Vagina (tissue), 2 donors: ENCODE measurements at places on chromosomes 1 and 21. TPM values are rescaled to one million over a fixed set of nuclear protein-coding genes. Genes with fewer than 3 reads are reported as not detected.

GRCh38 chr1:9263984-9264872 is 28.5 kb upstream of the SPSB1 start:
- no peak for DNase-seq
- no peaks in the 10 kb centered on the region for H3K36me3 ChIP-seq
- no peak overlapping the region for H3K27ac ChIP-seq
- no peaks in the 10 kb centered on the region for H3K27me3 ChIP-seq
- H3K4me3 ChIP-seq = no peak overlapping the region

DNA sequence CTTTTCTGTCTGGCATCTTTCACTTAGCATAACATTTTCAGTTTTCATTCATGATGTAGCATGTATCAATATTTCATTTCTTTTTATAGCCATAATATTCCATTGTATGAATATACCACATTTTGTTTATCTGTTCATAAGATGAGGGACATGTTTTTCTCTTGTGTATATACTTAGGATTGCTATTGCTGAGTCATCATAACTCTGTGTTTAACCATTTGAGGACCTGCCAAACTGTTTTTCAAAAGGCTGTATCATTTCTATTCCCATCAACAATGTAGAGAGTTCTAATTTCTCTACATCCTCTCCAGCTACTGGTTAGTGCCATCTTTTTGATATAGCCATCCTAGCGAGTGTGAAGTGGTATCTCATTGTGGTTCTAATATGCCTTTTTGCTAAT is 26.2 kb downstream of the MPZL1 start:
- H3K4me3 ChIP-seq = no peak overlapping the region
- peaks cover 50% of the 10 kb centered on the region for H3K4me1 ChIP-seq
- H3K36me3 ChIP-seq = no peaks in the 10 kb centered on the region
- no peak overlapping the region for H3K27ac ChIP-seq
- H3K27me3 ChIP-seq = no peaks in the 10 kb centered on the region
- no peak for DNase-seq

The CFAP45 gene
- total RNA-seq = not detected

The LRRC40 gene
- 9.1 TPM for total RNA-seq

GRCh38 chr21:35476621-35477395 is 427.7 kb upstream of the RUNX1 start:
- H3K36me3 ChIP-seq = no peaks in the 10 kb centered on the region
- no peak overlapping the region for H3K27ac ChIP-seq
- H3K4me1 ChIP-seq = peaks cover 12% of the 10 kb centered on the region
- no peak overlapping the region for H3K4me3 ChIP-seq

DNA sequence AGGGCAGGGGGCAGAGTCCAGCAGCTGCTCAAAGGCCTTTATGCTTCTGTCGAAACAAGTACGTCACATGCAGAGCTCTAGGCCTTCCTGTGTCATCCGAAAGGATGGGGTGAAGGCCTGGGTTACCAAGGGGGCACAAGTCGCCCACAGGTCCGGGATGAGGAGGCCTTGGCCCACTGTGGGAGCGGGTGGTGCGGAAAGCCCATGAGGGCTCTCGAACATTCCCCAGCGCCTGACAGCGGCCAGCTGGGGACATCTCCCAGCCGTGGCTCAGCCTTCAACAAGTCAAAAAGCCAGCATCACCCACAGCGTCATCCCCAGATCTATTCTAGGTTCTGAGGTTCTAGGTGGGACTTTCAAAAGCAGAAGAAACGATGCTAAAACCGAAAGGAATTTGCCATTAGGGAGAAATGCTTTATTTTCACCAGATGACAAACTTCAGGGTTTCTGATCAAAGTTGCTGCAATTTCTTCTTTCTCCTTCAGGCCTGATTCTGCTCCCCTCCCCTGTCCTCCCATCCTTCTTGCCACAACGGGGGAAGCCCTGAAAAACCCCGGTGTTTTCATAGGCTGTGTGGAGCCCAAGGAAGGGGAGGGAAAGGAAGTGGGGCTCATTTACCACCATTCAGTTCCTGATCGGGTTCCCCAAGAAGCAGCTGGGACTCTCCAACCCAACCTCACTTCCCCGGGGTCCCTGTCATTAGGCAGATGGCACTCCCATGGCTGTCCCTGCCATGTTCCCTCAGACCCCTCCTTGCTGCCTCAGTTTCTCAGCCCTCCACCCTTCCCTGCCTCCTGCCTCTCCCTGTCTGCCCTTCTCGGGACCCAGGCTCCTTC is 17.6 kb downstream of the GPR137B start:
- H3K27me3 ChIP-seq = no peaks in the 10 kb centered on the region
- no peak overlapping the region for H3K27ac ChIP-seq
- no peak for DNase-seq
- no peaks in the 10 kb centered on the region for H3K36me3 ChIP-seq
- H3K4me1 ChIP-seq = no peaks in the 10 kb centered on the region
- no peak overlapping the region for H3K4me3 ChIP-seq

DNA sequence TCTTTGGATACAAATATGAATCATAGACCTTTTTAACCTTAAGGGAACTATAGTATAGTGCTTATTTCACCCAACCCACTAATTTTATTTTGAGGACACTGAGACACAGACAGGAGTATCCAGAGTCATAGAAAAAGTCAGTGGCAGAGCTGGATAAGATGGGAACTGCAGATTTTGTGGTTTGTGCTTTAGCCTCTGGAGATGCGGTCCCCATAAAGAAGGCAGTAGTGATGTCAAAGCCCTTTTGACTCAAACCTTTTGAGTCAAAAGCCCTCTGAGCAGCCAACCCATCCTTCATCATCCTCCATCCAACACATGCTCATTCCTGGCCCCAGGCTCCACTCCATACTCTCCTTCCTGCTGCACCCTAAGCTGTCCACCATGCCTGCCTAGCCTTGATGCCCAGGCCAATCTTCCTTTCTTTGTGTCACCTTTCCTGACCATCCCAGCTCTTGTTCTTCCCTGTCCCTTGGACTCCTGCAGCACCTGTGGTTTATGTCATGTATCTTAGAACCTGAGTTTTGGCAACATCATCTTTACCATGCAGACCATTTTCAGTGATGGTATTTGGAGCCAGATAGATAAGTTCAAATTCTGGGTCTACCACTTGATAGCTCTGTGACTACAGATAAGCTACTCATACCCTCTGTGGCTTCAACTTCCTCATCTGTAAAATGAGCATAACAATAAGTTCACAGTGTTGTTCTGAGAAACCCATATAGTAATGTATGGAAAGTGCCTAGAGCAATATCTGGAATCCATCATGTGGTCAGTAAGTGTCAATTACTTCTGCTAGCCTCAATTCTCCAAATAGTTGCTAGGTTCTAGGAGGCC is 20.1 kb downstream of the SLAMF1 start:
- no peaks in the 10 kb centered on the region for H3K27me3 ChIP-seq
- H3K36me3 ChIP-seq = no peaks in the 10 kb centered on the region
- no peaks in the 10 kb centered on the region for H3K4me1 ChIP-seq
- no peak overlapping the region for H3K4me3 ChIP-seq
